ENCODE measurements at places on chromosomes 13 and 19.

- DNase-seq: no peak
Measured at GRCh38 chr13:106083620-106084350, 451.7 kb downstream of the EFNB2 start.

DNA sequence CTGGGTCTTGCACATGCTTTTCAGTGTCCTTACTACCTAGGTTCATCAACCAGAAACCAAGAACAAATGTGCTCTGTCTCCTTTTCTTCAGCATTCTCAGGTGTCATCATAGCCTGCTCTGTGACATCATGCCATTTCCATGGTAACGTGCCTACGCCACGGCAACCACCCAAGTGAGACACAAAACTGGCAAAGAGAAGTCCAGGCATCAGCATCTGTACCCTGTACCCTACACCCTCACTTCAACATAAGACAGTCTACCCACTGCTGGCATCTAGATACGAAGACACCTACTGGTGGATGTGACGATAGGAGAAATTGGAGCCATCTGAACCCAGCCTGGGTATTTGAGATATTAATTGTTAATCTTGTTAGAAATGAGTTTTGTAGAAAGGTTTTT lies 13.3 kb downstream of the ZC3H4 start:
- DNase-seq: no peak

DNA sequence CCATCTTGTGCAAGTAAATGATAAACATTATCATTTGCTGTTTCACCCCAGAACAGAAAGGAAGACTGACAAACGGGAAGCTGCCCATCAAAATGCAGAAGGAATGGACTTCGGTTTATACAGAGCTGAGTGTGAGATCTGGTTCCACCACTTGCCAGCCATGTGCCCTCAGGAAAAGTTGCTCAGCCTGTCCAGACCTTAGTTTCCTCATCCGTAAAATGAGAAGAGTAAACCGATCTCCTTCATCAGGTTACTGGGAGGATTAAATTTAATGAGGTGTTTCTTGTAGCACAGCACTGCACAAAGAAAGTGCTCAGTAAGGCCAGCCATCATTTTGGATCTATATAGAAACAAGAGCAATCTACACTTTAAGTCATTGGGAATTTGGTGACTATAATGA lies 36.7 kb upstream of the SERP2 start:
- no peak for DNase-seq

GRCh38 chr13:103291798-103292572 lies 225.8 kb upstream of the SLC10A2 start:
- DNase-seq: no peak

DNA sequence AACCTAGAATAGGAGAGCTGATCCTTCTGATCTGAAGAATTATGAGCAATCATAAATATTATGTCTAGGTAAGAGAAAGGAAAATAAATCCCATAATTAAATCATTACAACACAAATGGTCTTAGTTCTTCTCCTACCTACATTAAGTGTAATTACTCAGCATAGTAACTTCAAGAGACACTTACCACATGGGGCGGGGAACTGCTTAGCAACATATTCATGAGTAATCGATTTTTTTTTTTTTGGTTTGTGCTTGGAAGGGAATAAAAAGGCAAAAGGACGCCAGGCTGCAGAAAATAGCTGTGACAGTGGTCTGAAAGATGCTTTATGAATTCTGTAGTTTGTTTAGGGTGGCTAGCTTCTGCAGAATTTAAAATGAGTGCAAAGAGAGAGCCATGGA lies 103.3 kb upstream of the HTR2A start:
- DNase-seq: no peak

GRCh38 chr13:27130979-27131623 lies 40.5 kb downstream of the USP12 start:
- no peak for DNase-seq

GRCh38 chr19:40641281-40641680 lies 40.1 kb downstream of the LTBP4 start:
- DNase-seq: no peak

GRCh38 chr19:8025316-8025715 lies 19.9 kb upstream of the ELAVL1 start:
- DNase-seq: no peak

- DNase-seq: no peak
Measured at GRCh38 chr19:29309637-29310036, 96.7 kb upstream of the UQCRFS1 start.

GRCh38 chr13:113915012-113915763 lies 51.3 kb upstream of the GAS6 start:
- DNase-seq: no peak

GRCh38 chr19:51781999-51782398 lies 13.0 kb upstream of the FPR3 start:
- DNase-seq: no peak
